ENCODE measurements at places on chromosomes 4 and X.

- DNase-seq: no peak
These were observed 1.3 kb downstream of the SMC1A start for GRCh38 chrX:53421125-53421524.

DNA sequence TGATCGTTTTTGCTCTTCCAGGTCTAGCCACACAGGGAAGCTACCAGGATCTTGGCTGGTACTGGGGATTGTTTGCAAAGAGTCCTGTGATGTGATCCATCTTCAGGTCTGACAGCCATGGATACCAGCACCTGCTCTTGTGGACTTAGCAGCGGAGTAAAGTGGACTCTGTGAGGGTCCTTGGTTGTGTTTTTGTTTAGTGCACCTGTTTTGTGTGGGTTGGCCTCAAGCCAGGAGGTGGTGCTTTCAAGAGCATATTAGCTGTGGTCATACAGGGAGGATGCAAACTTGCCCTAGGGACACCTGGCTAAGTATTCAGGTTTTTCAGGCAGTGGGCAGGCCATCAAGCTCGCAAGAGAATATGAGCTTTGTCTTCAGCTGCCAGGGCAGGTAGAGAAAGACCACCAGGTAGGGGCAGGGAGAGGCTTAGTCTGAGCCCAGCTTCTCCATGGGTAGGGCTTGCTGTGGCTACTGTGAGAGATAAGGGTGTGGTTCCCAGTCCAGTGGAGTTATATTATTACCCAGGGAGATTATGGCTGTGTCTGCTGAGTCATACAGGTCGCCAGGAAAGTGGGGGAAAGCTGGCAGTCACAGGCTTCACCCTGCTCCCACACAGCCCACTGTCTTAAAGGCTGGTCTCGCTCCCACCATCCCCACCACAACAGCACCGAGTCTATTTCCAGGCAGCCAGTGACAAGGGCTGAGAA lies 293.7 kb downstream of the PCDH18 start:
- DNase-seq: no peak

DNA sequence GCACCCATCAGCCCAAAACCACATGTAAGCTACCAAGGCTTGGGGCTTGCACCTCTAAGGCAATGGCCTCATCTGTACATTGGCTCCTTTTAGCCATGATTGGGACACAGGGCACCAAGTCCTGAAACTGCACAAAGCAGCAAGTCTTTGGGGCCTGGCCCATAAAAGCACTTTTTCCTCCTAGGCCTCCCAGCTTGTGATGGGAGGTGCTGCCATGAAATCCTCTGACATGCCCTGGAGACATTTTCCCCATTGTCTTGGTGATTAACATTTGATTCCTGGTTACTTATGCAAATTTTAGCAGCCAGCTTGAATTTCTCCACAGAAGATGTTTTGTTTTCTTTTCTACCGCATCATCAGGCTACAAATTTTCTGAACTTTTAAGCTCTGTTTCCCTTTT lies 58.5 kb upstream of the PABPC4L start:
- DNase-seq: no peak

DNA sequence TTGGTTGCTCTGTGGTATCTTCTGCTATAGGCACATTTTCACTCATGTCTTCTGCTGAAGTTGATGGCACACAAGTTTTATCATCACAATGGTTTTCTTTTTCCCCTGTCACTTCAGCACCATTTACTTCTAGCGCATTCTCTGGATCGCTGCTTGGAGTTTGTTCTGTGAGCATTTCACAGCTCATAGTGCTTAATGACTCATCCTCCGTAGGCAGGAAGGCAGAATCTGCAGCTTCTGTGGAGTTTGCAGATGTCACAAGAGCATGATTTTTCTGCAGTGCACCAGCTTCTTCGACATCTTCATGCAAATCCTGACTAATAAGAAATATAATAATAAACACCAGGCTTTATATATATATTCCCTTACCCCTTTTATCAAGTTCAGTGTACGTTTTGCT lies 83.6 kb downstream of the CHM start:
- peak; percentile 55 for DNase-seq

DNA sequence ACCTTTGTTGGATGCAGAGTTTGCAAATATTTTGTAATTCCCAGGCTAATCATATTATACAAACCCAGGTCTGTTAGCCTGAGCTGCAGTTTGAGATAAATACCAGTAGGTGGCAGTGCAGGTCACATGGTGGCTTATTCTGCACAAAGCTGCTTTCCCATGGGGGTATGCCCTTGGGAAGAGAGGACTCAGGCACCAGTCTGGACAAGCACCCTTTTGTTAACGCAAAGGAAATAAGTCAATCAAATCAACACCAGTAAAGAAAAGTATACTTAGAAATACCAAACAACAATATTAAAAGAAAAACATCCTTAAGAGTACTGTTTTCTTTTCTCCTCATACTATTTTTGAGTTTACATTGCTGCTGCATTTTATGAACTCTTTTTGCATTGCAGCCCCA lies 389.0 kb upstream of the ZFP42 start:
- DNase-seq: peak; percentile 63

DNA sequence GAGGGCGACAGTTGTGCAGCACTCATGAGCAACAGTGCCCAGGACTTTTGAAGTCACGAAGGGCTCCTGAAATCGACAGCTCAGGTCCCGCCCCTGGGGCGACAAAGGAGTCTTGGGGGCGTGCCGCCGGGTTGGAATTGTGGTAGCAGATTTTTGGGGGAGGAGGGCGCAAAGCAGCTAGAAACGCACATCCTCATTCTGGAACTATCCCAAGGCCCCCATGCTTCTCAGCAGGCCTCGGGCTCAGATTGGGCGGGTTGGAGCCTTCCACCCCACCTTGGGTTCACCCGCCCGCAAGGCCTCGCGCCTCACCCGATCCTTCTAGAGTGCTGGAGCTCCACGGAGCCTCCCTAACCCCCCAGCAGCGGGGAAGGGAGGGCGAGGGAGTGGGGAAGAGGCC lies 85.5 kb downstream of the HPRT1 start:
- DNase-seq: peak; percentile 67

DNA sequence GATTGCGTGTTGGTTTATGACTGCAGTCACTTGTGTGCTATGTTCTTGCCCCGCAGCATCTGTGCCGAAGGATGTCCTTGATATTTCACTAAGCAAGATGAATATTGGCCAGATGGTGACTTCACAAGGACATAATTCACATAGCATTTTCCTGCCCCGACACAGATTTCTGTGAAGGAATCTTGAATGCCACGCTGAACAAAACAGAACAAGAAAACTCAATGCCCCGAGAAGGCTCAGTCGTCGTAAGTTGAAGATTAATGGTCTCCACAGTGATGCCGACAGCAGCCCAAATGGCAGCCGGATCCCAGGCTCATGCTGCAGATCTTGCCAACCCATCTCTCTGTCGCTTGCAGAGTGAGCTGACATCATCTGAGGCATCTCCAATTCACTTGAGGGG lies 145.9 kb downstream of the CPEB2 start:
- DNase-seq: peak; percentile 23

DNA sequence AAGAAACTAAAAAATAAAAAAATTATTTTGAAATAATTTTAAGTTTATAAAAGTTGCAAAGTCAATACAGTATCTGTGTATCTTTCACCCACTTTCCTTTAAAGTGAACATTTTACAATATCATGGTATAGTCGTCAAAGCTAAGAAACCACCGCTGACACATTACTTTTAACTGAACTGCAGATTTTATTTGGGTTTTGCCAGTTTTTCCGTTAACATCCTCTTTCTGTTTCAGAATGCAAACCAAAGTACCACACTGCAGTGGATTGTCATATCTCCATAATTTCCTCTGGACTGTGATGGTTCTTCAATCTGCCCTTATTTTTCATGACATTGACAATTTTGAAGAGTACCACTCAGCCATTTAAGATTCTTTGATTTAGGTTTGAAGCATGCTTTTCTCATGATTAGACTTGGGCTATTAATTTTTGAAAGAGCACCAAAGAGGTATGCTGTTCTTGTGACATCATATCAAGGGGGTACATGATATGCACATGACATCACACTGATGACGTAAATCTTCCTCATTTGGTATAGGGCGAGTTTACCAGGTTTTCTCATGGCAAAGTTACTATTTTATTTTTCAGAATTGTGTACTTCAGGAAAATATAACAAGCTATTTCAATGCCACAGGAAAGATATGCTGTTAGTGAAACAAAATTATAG lies 3.6 kb upstream of the CXCL1 start:
- no peak for DNase-seq

- DNase-seq: peak; percentile 91
These were observed 125.7 kb upstream of the NAP1L5 start for GRCh38 chr4:88823058-88823919.

DNA sequence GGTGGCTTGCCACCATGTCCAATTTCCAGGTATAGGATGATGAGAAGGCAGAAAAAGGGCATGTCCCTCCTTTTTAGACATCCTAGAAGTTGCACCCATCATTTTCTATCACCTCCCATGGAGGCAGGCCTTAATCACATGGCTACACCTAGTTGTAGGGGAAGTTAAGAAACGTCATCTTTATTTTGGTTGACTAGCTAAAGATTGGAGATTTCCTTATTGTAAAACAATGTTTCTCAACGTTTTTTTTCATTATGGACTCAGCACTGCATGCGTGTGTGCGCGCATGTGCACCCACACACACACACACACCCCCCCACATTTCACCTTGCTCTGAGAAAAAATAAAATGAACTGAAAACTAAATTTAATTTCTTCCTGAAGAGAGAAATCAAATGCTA lies 2.0 kb upstream of the CXCL9 start:
- no peak for DNase-seq

DNA sequence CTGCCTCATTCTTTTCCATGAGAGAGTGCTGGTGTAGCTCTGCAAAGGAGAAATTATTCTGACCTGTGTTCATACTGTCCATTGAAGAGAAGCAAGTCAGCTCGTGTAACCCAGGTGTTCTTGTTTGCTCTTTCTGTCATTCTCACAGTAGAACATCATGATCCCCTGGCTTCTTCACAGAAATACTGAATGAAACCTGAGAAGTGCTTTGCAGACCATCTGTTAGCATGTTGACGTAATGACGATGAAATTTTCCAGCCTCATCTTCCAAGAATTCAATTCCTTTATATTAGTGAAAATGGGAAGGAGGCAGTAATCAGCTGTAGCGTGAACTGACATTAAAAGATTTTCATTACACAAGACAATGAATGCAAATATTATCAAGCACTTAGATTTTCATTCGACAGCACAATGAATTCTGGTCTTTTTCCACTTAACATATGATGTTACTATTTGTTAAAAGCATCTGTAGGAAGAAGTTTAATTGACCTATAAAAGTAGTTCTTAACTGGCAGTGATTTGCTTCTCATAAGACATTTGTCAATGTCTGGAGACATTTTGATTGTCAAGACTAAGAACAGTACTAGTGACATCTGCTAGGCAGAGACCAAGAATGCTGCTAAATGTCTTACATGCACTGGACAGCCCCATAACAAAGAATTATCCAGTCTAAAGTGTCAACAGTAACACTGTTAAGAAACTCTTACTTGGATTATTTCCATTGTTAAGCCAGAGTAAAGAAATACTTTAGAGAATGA lies 246.3 kb downstream of the BANK1 start:
- DNase-seq: peak; percentile 54

All from fibroblast of skin of right quadriceps (primary cell).